ENCODE measurements at places on chromosomes 7 and 10. TPM values are rescaled to one million over a fixed set of nuclear protein-coding genes. Genes with fewer than 3 reads are reported as not detected.

Gene PRKCQ
- 0.64 TPM for total RNA-seq

Gene DDX21
- total RNA-seq = 67.2 TPM

Gene MYPN
- total RNA-seq = 0.08 TPM

Gene STAM
- total RNA-seq = 15.9 TPM

Gene RBM20
- total RNA-seq = 3.1 TPM

Gene MTG1
- total RNA-seq = 35.2 TPM

Gene TRPV5
- total RNA-seq = not detected

Gene C10orf105
- total RNA-seq = not detected

Gene CFAP46
- total RNA-seq = 0.64 TPM

Gene RNF32
- total RNA-seq = 1.8 TPM

Gene PTF1A
- total RNA-seq = not detected

Gene ADCYAP1R1
- total RNA-seq = 0.12 TPM

Gene KCP
- total RNA-seq = 1.8 TPM

Gene AGR2
- 7.5 TPM for total RNA-seq

Gene HUS1
- 20.0 TPM for total RNA-seq

Gene MCM10
- total RNA-seq = 5.9 TPM

Gene MAT1A
- total RNA-seq = 0.48 TPM

Gene ASIC3
- 0.52 TPM for total RNA-seq

Gene FFAR4
- total RNA-seq = 0.16 TPM

Gene HGF
- 0.76 TPM for total RNA-seq

Gene LRWD1
- 8.7 TPM for total RNA-seq

Gene KCNH2
- total RNA-seq = 0.20 TPM

Gene TAS2R3
- 0.96 TPM for total RNA-seq

Gene PKD1L1
- total RNA-seq = 0.36 TPM

Gene NEUROG3
- total RNA-seq = not detected

Gene SORCS1
- total RNA-seq = 0.12 TPM

Gene BTRC
- total RNA-seq = 19.0 TPM

Gene INHBA
- total RNA-seq = 0.84 TPM

Gene CTAGE4
- total RNA-seq = 3.1 TPM

Gene OR2A1
- total RNA-seq = not detected

Gene CALCR
- not detected for total RNA-seq

Gene MSMB
- total RNA-seq = 0.64 TPM

Gene HOXA2
- 1.1 TPM for total RNA-seq

Gene STRIP2
- total RNA-seq = 3.4 TPM

Gene RGR
- not detected for total RNA-seq

Gene TMEM176B
- 4.2 TPM for total RNA-seq

Data from esophagus mucosa (tissue), 1 donor.